ENCODE measurements at places on chromosomes 4 and X. TPM values are rescaled to one million over a fixed set of nuclear protein-coding genes. Genes with fewer than 3 reads are reported as not detected.

Gene RTL3
- total RNA-seq, result not detected

Gene NRK
- 0.29 TPM for total RNA-seq

Gene HSD17B11
- total RNA-seq, result 16.2 TPM

Gene NAA11
- not detected for total RNA-seq

Gene ZNF630
- total RNA-seq, result 2.8 TPM

Gene PROM1
- total RNA-seq, result 36.9 TPM

Gene PASD1
- total RNA-seq, result not detected

Gene RP2
- total RNA-seq, result 10.7 TPM

Gene CORIN
- 0.32 TPM for total RNA-seq

Gene TNMD
- total RNA-seq, result not detected

Gene ESX1
- not detected for total RNA-seq

Gene TENM3
- total RNA-seq, result 124 TPM

Gene STATH
- not detected for total RNA-seq

Gene MTNR1A
- total RNA-seq, result not detected

Gene KLF8
- 9.4 TPM for total RNA-seq

Gene SMIM10L2A
- 3.4 TPM for total RNA-seq

Gene SERTM2
- not detected for total RNA-seq

Gene ADAM29
- total RNA-seq, result not detected

Gene CSAG2
- not detected for total RNA-seq

Gene SHROOM2
- total RNA-seq, result 3.1 TPM

Gene ANXA3
- not detected for total RNA-seq

Gene TMPRSS11D
- total RNA-seq, result not detected

Gene CNOT6L
- total RNA-seq, result 11.9 TPM

Gene TACC3
- total RNA-seq, result 23.0 TPM

Gene RPGR
- 4.6 TPM for total RNA-seq

Gene TIGD4
- total RNA-seq, result 0.83 TPM

Gene IL2RG
- total RNA-seq, result not detected

Gene TEX13D
- total RNA-seq, result not detected

Gene ELF4
- 0.10 TPM for total RNA-seq

Gene SSX4B
- total RNA-seq, result 0.71 TPM
